ENCODE measurements at places on chromosomes 7 and 10. TPM values are rescaled to one million over a fixed set of nuclear protein-coding genes. Genes with fewer than 3 reads are reported as not detected.

- peak overlapping the region; percentile 79 for H3K4me3 ChIP-seq
- peaks cover 9% of the 10 kb centered on the region for H3K4me1 ChIP-seq
- peaks cover 71% of the 10 kb centered on the region for H3K27me3 ChIP-seq
- no peak for DNase-seq
- no peak overlapping the region for H3K27ac ChIP-seq
Observed at GRCh38 chr7:124764051-124764846, 1.3 kb downstream of the GPR37 start.

The CALML3 gene
- not detected for total RNA-seq

GRCh38 chr7:18503126-18503866 lies 7.7 kb downstream of the HDAC9 start:
- H3K36me3 ChIP-seq: no peaks in the 10 kb centered on the region
- no peak overlapping the region for H3K4me3 ChIP-seq
- H3K27me3 ChIP-seq: no peaks in the 10 kb centered on the region
- H3K4me1 ChIP-seq: no peaks in the 10 kb centered on the region
- no peak overlapping the region for H3K27ac ChIP-seq
- DNase-seq: no peak

The C10orf105 gene
- total RNA-seq: 0.11 TPM

The RAMP3 gene
- total RNA-seq: 0.14 TPM

The PCLO gene
- total RNA-seq: not detected

GRCh38 chr10:84243759-84244158 lies 1.1 kb upstream of the RGR start:
- DNase-seq: no peak
- no peaks in the 10 kb centered on the region for H3K4me1 ChIP-seq
- H3K27me3 ChIP-seq: peaks cover 2% of the 10 kb centered on the region

- H3K27me3 ChIP-seq: peaks cover 2% of the 10 kb centered on the region
- DNase-seq: no peak
- H3K27ac ChIP-seq: no peak overlapping the region
Observed at GRCh38 chr10:93945819-93946218, 47.9 kb upstream of the PLCE1 start.

The MMP21 gene
- 0.11 TPM for total RNA-seq

GRCh38 chr10:124033887-124034218 lies 59.5 kb downstream of the CHST15 start:
- no peak overlapping the region for H3K27ac ChIP-seq
- no peak for DNase-seq
- no peak overlapping the region for H3K4me3 ChIP-seq
- peaks cover 4% of the 10 kb centered on the region for H3K27me3 ChIP-seq
- H3K36me3 ChIP-seq: no peaks in the 10 kb centered on the region

GRCh38 chr10:29471544-29471859 lies 163.3 kb downstream of the SVIL start:
- no peak overlapping the region for H3K4me3 ChIP-seq
- H3K36me3 ChIP-seq: peaks cover 30% of the 10 kb centered on the region
- no peaks in the 10 kb centered on the region for H3K27me3 ChIP-seq
- no peak for DNase-seq

- H3K36me3 ChIP-seq: no peaks in the 10 kb centered on the region
- no peaks in the 10 kb centered on the region for H3K27me3 ChIP-seq
- DNase-seq: no peak
- no peak overlapping the region for H3K4me3 ChIP-seq
- H3K27ac ChIP-seq: no peak overlapping the region
Observed at GRCh38 chr10:59464483-59464882, 102.1 kb upstream of the FAM13C start.

DNA sequence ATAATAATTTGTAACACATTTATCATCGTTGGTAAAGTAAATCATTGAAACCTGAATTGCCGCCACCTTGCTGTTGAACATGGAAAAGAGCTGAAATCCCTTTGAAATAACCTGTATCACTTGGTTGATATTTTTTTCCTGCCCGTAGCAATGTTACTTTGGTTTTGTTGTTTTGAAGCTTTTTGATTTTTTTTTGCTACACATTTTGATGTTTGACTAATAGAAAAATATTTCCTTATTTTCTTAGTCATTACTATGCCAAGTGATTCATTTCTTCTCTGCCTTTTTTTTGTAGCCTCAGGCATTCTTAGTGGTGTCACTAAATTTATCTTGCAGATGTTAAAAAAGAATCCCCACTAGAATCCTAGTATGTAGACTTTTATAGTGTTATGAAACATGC lies 235.1 kb upstream of the MEOX2 start:
- H3K27ac ChIP-seq: no peak overlapping the region
- no peak for DNase-seq

The HECTD2 gene
- total RNA-seq: 8.2 TPM

GRCh38 chr7:81226234-81226633 lies 307.4 kb upstream of the SEMA3C start:
- no peak overlapping the region for H3K4me3 ChIP-seq
- no peak overlapping the region for H3K27ac ChIP-seq
- no peaks in the 10 kb centered on the region for H3K4me1 ChIP-seq
- DNase-seq: no peak
- no peaks in the 10 kb centered on the region for H3K27me3 ChIP-seq
- no peaks in the 10 kb centered on the region for H3K36me3 ChIP-seq

The CPA4 gene
- total RNA-seq: not detected

DNA sequence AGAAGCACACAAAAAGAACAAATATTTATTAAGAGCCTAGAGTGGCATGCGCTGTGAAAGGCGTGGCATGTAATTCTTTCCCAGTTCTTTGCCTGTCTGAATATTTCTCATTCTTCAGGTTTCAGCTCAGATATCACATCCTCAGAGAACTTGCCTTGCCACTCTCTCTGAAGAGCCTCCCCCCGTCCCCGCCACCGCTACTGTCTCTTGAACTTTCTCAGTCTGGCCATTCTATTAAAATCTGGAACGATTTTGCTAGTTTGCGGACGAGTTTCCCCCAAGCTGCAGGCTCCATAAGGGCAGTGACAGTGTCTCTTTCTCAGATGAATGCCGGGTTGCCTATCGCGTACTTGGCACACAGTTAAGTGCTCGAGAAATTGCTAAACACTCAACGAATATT lies 787 bp upstream of the PLEKHA1 start:
- H3K4me3 ChIP-seq: peak overlapping the region; percentile 77
- DNase-seq: no peak
- no peak overlapping the region for H3K27ac ChIP-seq
- H3K36me3 ChIP-seq: no peaks in the 10 kb centered on the region

The PRF1 gene
- total RNA-seq: 67.7 TPM

The SFMBT2 gene
- total RNA-seq: 27.7 TPM

DNA sequence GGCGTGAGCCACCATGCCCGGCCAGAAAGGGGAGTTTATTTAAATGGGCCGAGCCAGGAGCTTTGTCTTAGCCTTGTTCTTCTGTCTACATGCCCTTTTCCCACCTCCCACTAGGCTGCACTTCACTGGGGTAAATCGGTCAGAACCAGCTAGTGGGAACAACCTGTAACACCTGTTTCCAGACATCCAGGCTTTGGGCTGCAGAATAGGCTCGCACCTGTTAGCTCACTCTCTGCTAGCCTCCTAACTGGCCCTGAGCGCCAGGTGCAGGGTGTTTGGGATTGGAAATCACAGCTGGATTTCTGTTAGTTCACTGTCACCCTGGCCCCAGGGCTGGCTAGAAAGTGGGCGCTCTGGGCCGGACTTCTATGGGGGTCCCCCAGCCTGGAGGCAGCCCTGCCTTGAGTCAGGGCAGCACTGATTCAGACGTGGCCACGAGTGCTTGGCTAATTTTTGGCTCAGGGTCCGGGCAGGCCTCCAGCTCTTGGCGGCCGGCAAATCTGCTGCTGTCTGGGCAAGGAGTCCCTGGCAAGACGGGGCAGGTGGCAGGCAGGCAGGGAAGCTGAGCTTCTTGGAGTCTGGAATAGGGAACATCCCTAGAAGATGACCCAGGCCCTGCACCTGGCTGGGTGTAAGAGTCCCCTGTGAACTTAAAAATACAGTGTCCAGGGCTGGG lies 48.6 kb downstream of the GTF2IRD1 start:
- H3K36me3 ChIP-seq: no peaks in the 10 kb centered on the region
- no peak overlapping the region for H3K4me3 ChIP-seq
- no peak for DNase-seq
- no peaks in the 10 kb centered on the region for H3K4me1 ChIP-seq
- H3K27me3 ChIP-seq: no peaks in the 10 kb centered on the region

The RNF32 gene
- total RNA-seq: 3.4 TPM

- H3K27ac ChIP-seq: no peak overlapping the region
- H3K4me1 ChIP-seq: peaks cover 3% of the 10 kb centered on the region
- no peaks in the 10 kb centered on the region for H3K27me3 ChIP-seq
- H3K36me3 ChIP-seq: peaks cover 7% of the 10 kb centered on the region
- H3K4me3 ChIP-seq: no peak overlapping the region
- DNase-seq: no peak
Observed at GRCh38 chr7:99086944-99087343, 57.0 kb downstream of the SMURF1 start.
